NCI-H1930 (cell line): ENCODE measurements at places on chromosomes 5 and 9.

DNA sequence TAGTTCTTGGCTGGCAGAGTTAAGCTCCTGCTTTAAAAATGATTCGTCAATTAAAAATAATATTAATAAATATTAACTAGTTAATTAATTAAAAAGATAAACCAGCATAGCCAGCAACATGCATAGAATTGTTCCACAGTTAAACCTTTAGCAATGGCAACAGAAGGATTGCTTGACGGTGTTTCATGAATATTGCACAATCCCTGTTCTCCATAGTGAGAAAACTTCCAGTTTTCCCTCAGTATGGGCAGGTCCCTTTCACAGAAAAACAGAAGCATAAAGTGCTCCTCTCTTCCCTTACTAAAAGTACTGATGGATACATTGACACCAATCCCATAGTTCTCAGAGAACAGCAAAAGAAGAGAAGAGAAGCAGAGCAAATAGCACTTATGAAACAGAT, 71.4 kb upstream of the CAST start:
- no peak for DNase-seq

DNA sequence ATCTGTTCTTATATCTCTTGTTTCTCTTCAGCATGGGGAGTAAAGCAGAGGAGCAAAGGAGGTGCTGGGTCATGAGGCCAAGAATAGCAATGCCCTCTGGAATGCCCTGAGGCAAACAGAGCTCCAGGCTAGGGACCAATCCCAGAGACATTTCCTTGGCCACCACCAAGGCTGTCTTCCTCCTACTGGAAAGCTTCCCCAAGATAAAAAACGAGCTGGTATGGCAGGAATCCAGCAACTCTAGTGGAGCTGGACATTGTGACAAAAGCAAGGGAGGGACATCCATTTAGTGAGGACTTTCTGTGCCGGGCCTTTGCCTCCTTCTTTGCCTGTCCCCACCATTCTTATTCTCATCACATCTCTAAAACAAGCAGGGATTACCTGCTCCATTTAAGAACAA, 161.6 kb downstream of the ASTN2 start:
- no peak for DNase-seq

DNA sequence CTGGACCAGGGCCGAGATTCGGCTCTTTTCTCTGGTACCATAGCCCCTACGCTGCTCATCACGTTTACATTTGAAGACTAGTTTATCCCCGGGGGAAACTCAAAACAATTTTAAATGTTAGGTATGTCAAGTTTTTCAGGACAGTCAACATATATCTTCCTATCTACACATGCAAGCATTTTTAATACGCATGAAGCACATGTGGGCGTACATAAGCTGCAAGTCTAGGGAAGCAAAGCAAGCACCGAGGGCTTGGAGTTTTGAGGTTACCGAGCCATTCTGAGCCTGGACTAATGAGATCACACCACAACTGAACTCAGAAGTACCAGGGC, 154.4 kb downstream of the AUH start:
- DNase-seq = no peak

DNA sequence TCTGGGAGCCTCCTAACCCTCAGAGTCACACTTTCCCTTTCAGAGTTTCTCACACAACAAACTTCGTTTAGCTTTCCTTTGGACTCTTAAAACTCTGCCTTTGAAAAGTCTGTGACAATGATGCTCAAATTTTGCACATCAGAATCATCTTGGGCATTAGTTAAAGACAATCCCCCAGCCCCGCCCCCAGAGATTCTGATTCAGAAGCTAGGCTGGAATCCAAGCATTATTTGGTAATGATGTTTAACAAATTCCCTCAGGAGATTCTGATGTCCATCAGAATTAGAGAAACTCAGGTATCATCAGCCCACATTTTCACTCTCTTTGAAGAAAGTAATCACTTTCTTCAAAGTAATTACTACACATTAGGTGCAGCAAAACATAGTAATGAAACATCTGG, 9.6 kb upstream of the PLPP1 start:
- DNase-seq = no peak

DNA sequence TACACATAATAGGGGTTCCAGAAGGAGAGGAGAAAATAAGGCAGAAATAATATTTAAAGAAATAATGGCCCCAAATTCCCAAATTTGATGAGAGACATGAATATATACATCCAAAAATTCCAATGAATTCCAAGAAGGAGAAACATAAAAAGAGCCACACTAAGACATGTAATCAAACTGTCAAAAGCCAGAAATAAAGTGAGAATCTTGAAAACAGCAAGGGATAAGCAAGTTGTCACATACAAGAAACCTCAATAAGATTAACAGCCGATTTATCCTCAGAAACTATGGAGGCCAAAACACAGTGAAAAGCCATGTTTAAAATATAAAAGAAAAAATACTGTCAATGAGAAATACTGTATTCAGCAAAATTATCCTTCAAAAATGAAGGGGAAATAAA, 14.5 kb downstream of the CATSPER3 start:
- DNase-seq = no peak

DNA sequence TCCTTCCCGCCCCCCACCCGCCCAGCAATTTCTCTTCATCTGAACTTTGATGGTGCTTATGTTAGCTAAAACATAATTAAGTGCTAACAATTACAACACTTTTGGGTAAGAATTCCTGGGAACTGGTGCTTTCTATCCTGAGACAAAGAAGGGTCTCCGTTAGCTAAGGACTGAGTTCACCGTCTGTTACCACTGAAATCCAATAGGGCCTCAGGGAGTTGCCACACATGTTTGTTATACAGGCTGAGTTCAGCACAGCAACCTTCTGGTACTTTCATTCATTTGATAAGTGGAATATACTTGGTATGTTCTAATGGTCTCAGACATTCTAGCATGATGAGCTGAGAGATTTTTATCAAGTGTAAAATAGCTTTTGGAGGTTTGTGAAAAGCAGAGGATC, 437.9 kb downstream of the EFNA5 start:
- DNase-seq = no peak
